ENCODE measurements at places on chromosomes 3 and 15. TPM values are rescaled to one million over a fixed set of nuclear protein-coding genes. Genes with fewer than 3 reads are reported as not detected.
A peak's percentile ranks its signal among the peaks of the same experiment; 100 is the strongest.

Gene CLRN1
- polyA plus RNA-seq = not detected

Gene SEC11A
- polyA plus RNA-seq = 165 TPM

Gene NR1I2
- 0.03 TPM for polyA plus RNA-seq

Gene AADAC
- polyA plus RNA-seq = 0.62 TPM

Gene ARNT2
- polyA plus RNA-seq = 0.03 TPM

Gene SLC33A1
- 28.9 TPM for polyA plus RNA-seq

Gene RARRES1
- polyA plus RNA-seq = 1.2 TPM

Gene BFSP2
- not detected for polyA plus RNA-seq

Gene CHRFAM7A
- 1.5 TPM for polyA plus RNA-seq

DNA sequence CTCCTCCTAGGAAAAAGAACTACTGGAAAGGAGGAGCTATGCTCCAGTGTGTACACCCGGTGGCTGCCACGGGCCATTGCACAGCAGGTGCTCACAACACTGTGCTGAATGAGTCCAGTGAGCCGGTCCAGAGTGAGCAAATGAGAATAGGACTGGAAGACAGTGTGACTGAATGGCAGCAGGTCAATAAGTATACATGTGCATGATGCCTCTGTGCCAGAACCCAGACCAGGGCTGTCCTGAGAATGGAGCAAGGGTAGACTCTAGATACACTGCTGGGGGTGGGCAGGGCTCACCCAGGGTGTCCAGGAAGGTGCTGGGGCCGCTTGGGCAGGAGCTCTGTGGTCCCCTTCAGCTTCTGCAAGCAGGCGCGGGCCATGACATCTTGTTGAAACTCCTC is 8.3 kb downstream of the POLG start:
- no peak for DNase-seq

DNA sequence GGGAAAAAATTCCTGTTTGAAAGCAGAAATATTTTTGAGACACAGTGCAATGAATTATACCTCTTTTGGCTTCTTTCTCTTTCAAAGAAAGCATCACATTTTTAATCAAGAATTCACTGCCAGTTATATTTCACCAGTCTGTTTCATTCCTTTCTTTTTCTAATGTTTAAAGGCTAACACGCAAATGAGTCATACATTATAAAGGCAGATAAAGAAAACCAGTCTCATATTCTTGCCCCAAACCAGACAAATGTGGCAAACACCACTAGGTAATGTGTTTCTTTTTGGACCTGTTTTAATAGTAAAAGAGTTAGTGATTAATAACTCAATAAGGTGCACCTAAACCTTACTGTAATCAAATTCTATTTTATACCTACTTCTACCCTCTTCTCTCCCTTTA is 83.8 kb downstream of the PLOD2 start:
- no peak for DNase-seq

- no peak for DNase-seq
Measured at GRCh38 chr3:120587332-120587975, 8.7 kb upstream of the NDUFB4 start.

- no peak for DNase-seq
Measured at GRCh38 chr3:155512867-155513261, 219.4 kb upstream of the STRIT1 start.

DNA sequence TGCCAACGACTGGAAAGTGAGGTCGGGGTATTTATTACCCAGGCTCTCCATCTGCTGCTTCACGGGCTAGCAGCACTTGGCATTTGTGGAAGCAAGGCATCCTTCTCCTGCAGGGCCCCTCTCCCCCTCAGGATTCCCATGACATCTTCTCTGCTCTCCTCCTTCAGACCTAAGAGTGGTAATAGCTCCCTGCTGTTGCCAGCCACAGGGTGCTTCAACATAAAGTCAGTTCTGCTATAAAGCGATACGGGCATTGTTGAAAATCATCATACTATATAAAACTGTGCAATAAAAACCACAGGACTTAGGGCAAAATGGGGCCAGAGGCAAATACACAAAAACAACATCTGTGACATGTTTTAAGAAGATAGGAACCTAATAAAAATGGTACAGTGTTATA is 391.8 kb upstream of the ADAMTS9 start:
- no peak for DNase-seq

- no peak for DNase-seq
Measured at GRCh38 chr3:55297706-55298105, 189.4 kb downstream of the WNT5A start.

GRCh38 chr3:87069971-87070370 is 79.0 kb upstream of the VGLL3 start:
- no peak for DNase-seq

DNA sequence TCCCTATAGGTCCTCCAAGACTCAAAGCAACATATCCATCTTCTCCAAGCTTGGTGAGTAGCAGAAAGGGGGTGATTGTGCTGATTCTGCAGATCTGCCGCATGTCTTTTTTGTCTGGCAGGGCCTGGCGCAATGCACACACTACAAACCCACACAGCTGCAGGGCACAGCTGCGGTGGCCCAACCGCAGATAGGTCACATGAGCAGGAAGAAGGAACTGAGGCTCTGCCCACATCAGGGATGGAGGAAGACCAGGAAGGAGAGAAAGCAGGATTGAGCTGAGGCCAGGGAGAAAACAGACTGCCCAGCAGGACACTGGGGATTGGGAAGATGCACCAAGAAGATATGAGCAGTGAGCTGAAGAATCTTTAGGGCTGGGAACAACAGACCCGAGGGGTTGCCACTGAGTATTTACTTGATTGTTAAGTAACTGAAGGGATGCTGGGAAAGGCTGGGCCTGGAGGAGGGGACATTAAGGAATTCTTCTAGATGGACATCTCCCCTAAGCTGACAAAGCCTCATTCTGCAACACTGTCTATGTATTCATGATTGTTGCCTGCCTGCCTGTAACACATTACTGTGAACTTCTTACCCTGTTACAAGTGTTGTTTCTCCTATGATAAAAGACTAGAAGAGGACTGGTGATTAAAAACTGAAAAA is 126.7 kb downstream of the MYLK start:
- DNase-seq = no peak

GRCh38 chr3:107523539-107524325 is 970 bp downstream of the BBX start:
- peak; percentile 63 for DNase-seq
